Left renal cortex interstitium (tissue), 4 donors: ENCODE measurements at places on chromosomes 12 and 14.

- DNase-seq: no peak
These were observed 81.7 kb downstream of the RIN3 start for GRCh38 chr14:92595267-92595666.

GRCh38 chr12:101004898-101005297, 205.1 kb downstream of the SLC5A8 start:
- no peak for DNase-seq

GRCh38 chr12:93390031-93390430, 12.3 kb downstream of the NUDT4 start:
- DNase-seq: no peak

DNA sequence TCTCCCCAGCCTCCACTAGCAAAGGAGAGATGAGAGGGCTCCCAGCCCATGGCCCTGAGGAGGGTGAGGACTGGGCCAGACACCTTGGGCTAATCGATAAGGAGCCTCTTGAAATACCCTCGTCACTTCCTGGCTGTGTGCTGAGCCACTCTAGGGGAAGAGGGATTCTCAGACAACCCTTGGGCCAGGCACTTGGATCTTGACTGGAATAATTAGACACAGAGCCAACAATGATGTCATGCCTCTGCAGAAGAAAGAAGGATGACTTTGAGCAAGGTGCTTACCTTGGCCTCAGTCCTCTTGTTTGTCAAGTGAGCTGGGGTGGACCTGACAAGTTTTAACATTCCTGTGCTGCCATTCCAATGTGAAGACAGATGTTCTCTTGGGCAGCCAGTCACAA, 83.1 kb downstream of the LRRC74A start:
- no peak for DNase-seq

GRCh38 chr12:2233034-2233433, 180.2 kb downstream of the CACNA1C start:
- no peak for DNase-seq

DNA sequence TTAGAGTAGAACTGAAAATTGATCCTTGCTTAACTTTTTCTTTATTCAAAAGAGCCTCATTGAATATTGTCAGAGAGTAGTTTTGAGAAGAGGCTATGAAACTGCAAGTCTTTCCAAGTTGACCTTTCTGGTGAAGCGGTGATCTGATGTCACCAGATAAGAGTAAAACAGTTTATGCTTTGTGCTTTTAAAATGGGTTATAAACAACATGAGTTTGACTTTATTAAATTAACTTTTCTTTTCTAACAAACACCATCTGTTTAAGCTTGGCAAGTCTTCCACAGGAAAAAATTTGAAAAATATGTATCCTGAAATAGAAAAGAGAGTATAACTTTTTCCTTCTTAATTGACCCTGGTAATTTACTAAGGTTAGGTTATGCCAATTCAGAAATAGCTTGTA, 408.7 kb upstream of the NOVA1 start:
- no peak for DNase-seq

GRCh38 chr12:21774358-21775132, at the start of gene KCNJ8:
KCNJ8 (minus strand) TSS chr12:21774706; CDS start chr12:21773616, 1,090 bp downstream.
- no peak for DNase-seq

DNA sequence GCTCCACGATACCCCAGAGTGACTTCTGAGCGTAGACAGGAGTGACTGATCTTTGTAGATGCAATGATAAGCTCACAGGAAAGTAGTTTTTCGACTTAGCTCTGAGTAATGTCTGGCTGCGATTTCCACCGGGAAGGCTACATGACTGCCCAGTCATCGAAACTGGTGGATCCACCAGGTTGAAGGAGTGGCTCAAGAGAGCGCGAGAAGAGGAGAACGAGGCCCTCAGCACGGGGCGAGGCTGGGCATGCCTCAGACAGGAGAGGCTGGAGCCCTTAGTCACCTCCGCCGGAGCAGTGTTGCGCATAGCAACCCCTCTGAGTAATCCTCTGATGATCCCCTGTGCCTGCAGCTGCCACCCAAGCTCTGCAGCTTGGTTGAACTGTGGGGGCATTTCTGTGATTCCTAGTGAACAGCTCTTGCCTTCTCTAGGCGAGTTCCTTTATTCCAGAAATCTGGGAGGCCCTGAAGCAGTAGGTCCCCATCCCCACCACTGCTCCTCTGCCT, 25.6 kb downstream of the ELK3 start:
- DNase-seq: no peak

GRCh38 chr12:13208533-13209435, 12.3 kb downstream of the EMP1 start:
- no peak for DNase-seq

DNA sequence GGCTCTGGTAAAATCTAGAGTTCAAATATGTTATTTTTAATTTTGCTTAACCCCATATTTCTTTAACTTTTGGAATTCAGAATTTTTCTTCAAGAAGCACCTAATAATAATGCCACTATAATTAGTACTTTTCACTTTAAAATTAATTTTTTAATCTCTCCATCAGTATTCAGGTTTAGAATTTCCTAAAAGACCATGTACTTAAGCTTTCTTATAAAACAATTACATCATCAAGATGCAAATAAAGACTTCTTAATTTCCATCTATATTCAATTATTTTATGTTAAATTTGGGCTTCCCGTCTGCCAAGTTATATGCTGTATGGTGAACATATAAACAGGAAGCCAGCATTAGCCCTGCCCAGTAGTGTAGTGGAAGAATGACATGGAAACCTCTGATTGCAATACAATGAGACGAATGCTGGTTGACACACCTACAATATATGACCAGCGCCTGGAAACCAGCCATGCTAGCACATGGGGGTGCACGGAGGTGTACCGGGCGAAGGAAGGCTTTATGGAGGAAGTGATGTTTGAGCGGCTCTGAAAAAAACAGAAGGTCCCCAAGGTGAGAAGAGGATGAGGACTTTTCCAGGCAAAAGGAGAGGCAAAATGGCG, 82.2 kb downstream of the LLPH start:
- no peak for DNase-seq

DNA sequence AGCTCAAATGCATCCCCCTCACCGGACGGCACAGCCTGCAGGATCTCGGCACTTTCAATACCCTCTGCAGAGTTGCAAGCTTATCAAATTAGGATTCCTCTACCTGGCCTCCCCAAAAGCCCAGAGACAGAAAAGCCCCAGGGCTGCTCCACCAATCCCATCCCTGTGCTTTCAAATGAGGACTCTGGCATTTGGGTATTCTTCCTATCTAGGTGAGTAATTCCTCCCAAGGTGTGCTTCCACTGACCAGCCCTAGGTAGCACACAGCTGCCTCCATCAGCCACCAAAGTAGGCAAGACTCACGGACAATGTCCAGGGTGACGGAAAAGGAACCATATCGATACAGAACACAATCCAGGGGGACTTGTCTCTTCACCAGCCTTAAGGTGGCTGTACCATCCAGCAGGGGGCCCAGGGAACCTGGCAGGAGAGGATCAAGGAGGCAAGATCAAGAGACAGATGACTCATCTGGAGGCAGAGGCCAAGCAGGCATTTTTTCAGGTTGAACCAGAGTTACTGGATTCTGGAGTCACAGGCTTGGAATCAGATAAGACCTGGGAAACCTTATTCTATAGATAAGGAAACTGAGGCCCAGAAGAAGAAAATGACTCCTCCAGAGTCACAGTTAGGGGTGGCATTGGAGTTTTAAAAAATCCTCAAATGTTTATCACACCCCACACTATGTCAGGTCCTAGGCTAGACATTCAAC, 9.9 kb downstream of the PMEL start:
- no peak for DNase-seq

GRCh38 chr12:27436768-27437167, 9.8 kb upstream of the SMCO2 start:
- DNase-seq: no peak

DNA sequence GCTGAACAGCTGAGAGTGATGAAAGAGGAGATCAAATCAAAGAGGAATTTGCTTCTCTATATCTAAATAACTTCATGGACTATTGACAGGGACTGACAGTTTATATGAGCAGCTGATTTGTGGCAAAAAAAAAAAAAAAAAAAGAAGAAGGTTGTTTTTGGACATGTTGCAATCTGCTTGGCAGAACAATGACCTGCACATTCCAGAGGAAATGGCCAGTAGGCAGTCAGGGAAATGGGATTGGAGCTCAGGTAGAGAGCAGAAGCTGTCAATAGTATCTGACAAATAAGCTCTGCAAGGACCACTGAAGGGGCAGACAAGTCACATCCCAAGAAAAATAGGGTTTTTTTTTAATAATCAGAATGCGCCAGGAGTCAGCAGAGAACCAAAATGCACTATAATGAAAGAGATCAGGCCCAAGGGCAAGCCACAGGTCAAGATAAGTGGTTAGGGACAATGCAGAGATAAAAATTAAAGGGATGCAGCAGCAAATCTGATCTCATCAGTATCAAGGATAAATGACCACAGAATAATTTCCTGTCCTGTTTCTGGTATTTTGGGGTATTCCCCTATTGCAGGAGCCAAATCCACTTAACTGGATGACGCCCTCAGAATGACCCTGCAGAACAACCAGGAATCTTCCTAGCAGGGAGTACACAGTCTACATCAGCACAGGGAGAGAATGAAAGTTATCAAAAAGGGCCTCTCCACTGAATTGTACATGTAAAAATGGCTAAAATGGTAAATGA, 22.6 kb upstream of the DUSP16 start:
- no peak for DNase-seq

- no peak for DNase-seq
These were observed 556 bp downstream of the PHETA1 start for GRCh38 chr12:111368291-111368787.

DNA sequence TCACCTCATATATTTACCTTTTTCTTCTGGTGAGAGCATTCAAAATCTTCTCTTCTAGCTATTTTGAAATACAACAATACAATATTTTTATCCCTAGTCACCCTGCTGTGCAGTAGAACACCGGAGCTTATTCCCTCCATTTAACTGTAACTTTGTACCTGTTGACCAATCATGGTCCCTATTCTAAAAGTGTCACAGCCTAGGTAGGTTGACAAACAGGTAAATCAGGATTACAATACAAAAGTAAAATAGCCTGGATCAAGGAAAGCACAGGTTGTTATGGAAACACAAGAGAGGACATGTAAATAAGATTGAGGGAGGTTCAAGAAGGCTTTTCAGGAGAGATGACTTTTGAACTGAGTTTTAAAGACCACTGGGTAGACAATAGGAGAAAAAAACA, 670.9 kb downstream of the DIO2 start:
- no peak for DNase-seq

DNA sequence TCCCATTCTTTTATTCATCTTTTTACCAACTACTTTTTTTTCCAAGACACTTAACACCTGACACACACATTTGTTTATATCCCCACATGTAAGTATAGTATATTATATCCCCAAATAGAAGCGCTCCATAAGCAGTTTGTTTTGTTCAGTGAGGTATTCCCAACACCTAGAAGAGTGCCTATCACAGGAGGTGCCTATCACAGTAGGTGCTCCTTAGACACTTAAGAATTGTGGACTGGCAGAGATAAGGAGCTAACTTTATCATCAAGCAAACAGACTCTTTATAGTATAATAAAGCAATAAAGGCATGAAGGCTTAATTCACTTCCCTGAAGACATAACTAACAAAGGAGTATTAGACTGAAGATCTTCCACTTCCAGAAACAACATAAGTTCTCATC, 29.1 kb downstream of the OSBPL8 start:
- no peak for DNase-seq

DNA sequence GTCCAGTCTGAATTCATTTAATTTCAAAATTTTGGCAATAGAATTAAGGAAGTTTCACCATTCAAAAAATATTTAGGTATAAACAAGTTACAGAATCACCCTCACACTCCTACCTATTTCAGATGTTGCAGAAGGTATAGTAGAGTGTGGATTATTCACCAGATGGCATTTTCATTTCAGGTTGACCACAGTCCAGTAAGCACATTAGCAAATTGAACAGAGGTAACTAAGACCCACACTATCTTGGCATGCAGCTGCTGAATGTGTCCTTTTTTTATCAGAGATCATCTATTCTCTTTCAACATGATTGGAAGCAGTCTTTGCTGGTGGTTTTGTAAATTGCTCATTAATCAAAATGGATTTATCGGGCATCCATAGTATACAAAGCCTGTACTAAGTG, 151.8 kb upstream of the GARIN6 start:
- no peak for DNase-seq

DNA sequence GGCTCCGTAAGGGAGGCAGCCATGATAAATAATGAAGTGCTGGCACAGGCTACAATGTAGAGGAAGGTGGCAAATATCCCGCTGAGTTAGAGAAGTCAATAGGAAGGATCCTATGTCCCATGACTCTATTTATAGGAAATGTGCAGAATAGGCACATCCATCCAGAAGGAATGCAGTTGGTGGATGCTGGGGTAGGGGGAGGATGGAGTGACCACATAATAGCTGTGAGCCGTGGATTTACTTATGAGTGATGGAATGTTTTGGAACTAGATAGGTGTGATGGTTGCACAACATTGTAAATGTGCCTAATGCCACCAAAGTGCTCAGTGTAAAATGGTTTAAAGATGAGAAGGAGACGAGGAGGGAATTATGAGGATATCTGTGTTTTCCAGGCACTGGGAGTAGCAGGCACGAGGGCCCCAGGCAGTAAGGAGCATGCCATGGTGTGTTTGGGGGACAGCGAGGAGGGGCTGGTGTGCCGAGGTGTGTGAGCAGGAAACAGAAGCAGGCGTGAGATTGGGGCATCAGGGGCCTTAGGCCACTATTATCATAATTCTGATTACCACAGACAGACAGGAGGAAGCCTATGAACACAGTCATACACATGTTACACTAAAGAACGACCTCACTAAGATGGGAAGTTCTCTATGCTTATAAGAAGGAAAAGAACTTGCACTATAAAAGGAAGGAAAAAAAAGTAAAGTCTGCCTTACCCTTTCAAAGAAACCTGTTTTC, 837.3 kb upstream of the TMEM132C start:
- no peak for DNase-seq

DNA sequence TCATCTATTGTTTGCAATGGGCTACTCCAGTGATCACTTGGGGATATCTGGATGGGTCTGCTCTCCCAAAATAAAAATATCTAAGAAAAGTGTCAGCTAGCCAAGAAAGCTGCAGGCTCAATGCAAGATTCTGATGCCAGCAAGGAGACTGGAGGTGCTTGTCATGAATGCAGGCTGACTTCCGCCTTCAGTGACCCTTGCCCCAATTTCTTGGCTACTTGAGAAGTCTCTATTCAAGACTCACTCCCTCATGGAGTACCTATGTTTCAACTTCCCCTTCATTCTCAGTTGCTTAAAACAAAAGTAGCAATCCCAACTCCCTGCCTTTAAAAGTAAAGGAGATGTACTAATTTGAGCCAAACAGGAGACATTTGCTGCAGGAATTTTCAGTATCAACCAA, 123.9 kb downstream of the GPR65 start:
- no peak for DNase-seq

DNA sequence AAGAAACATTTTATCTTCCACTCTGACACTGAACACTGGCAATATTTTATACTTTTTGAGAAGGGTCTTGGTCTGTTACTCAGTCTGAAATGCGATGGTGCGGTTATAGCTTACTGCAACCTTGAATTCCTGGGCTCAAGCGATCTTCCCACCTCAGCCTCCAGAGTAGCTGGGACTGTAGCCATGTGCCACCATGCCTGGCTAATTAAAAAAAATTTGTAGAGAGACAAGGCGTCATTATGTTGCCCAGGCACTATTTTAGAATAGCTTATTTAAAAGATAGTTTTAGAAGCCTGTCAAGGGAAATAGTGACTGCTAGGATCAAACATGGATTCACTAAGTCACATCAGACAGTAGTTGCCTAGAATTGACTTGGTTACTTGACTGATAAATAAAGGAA, 5.9 kb downstream of the ERC1 start:
- no peak for DNase-seq
